ENCODE measurements at places on chromosomes 16 and 17. TPM values are rescaled to one million over a fixed set of nuclear protein-coding genes. Genes with fewer than 3 reads are reported as not detected.

- H3K4me1 ChIP-seq, result no peaks in the 10 kb centered on the region
- no peak overlapping the region for H3K27ac ChIP-seq
- H3K36me3 ChIP-seq, result no peaks in the 10 kb centered on the region
- H3K4me3 ChIP-seq, result no peak overlapping the region
Observed at GRCh38 chr16:80085606-80086005, 455.2 kb upstream of the DYNLRB2 start.

DNA sequence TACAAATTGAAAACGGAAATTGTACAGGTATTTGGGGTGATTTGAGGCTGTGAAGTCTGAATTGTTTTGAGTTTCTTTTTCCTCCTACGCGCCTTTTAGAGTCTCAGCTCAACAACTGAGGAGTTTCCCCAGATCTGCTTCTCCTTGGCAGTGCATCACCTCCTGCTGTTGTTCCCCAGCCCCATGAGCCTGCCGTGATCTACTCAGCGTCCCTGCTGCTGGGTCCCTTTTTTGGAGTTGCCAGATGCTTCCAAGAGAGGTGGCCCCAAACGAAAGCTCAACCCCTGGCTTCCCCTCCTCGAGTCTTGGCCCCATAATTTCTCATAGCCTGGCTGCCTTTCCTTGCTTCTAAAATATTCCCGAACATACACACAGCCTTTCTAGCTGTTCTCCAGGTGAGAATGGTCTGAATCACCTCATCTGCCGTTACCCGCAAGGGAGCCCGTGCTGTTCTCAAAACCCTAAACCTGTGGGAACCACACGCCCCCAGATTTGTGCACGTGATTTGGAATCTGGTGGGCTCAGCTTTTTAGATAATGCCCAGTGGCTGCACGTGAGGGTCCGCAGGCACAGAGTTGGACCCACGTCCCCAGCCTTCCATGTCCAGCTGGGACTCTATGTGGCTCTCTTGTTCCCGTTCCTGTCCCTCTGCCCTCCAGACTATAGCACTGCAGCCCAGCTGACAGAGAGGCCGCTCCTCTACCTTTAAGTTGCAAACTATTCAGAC, 179.1 kb upstream of the CHMP6 start:
- H3K36me3 ChIP-seq, result peaks cover 24% of the 10 kb centered on the region
- peaks cover 33% of the 10 kb centered on the region for H3K4me1 ChIP-seq
- DNase-seq, result no peak
- H3K27me3 ChIP-seq, result no peaks in the 10 kb centered on the region
- no peak overlapping the region for H3K27ac ChIP-seq
- H3K4me3 ChIP-seq, result no peak overlapping the region

- no peak for DNase-seq
- no peaks in the 10 kb centered on the region for H3K27me3 ChIP-seq
Observed at GRCh38 chr16:75660321-75660720, 12.7 kb downstream of the TERF2IP start.

- H3K27me3 ChIP-seq, result no peaks in the 10 kb centered on the region
- no peaks in the 10 kb centered on the region for H3K36me3 ChIP-seq
- H3K4me3 ChIP-seq, result no peak overlapping the region
- DNase-seq, result no peak
Observed at GRCh38 chr17:66345264-66345663, 42.9 kb downstream of the PRKCA start.

- no peaks in the 10 kb centered on the region for H3K4me1 ChIP-seq
- no peak for DNase-seq
- no peaks in the 10 kb centered on the region for H3K27me3 ChIP-seq
- H3K4me3 ChIP-seq, result no peak overlapping the region
- no peak overlapping the region for H3K27ac ChIP-seq
- H3K36me3 ChIP-seq, result peaks cover 80% of the 10 kb centered on the region
Observed at GRCh38 chr16:69932691-69933392, 18.3 kb upstream of the CLEC18A start.

- no peaks in the 10 kb centered on the region for H3K36me3 ChIP-seq
- H3K27me3 ChIP-seq, result no peaks in the 10 kb centered on the region
- no peak for DNase-seq
- H3K27ac ChIP-seq, result no peak overlapping the region
Observed at GRCh38 chr16:53511403-53512280, 8.6 kb upstream of the AKTIP start.

DNA sequence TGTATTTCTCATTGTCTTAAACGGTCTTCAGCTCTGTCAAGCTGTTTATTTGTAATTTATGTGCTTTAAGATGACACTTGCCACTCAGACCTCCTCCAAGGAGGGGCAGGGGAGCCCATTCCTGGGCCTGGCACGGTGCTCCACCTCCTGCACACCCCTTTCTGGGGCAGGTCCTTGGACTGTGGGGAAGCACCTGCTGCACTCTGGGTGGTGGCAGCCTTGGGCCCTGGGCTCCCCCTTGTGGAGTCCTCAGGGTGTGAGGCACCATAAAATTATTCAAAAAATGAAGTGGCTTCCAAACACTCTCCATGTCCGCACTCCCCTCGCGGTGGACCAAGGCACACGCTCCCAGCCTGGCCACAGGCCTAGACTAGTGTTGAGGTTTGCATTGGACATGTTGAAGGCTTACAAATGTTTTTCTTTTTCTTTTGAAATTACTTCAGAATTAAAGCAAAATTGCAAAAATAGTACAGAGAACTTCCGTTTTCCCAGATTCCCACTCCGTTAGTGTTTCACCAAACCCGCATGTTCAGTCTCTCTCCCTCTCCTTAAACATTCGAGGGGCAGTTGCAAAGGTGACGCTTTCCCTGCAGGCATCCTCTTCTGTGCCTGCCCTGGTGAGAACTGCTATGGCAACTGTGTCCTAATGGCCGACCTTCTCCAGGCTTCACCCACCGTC, 32.4 kb downstream of the FOXK2 start:
- H3K4me1 ChIP-seq, result peaks cover 49% of the 10 kb centered on the region
- no peak overlapping the region for H3K4me3 ChIP-seq
- H3K36me3 ChIP-seq, result no peaks in the 10 kb centered on the region
- H3K27me3 ChIP-seq, result no peaks in the 10 kb centered on the region
- DNase-seq, result peak; percentile 71
- no peak overlapping the region for H3K27ac ChIP-seq

DNA sequence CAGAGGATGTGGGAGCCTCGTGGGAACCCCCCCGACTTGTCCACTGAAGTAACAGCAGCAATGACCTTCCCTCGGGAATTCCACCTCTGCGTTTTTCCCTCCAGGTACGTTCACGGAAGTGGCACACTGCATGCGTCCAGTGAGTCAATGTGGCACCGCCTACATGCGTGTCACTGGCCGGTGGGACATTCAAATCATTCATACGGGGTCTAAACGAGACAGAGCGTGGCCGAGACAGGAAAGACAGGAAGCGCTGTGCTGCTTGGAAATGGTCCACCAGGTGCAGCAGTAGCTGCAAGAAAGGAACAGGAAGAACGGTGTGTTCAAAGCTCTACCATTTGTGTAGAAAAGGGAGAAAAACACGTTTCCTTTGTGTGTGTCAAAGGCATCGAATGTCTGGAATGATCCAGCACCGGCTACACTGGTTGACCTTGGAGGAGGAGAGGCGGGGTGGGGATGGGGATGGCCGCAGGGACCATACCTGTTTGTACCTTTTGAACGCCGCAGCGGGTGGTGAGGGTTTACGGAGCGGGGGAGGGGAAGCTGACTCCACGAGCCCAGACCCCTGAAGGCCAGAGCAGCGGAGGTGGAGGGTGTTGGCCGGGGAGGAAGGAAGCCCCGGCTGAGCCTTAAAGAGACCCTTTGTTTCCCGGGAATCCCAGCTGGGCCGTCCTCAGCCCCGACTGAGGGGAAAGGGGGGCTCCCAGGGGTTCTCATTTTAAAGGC, 1.7 kb upstream of the PGAP6 start:
- no peaks in the 10 kb centered on the region for H3K36me3 ChIP-seq
- H3K27me3 ChIP-seq, result no peaks in the 10 kb centered on the region
- peak; percentile 56 for DNase-seq
- H3K4me1 ChIP-seq, result peaks cover 33% of the 10 kb centered on the region
- H3K4me3 ChIP-seq, result peak overlapping the region; percentile 89

DNA sequence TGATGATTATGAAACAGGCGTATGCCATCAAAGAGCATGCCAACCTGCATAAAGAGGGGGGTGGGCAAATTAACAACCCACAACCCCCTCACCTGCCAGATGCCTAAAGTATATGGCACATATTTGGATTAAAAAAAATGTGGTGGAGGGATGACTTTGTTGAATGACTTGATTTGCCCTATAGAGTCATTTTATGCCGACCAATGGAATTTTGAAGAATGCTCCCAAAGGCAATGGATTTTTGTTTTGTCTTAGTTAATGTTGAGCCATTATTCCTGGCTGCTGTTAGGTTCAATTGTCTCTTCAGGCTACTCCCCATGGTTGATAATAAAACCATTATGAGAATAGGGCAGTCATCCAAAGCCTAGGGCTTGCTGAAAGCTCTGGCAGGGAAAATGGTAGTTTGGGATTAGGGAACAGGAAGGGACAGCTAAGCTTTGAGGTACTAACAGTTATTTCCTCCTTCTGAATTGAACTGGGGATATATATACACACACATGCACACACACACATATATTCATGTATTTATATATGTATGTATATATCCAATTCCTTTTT, 5.8 kb upstream of the CHCT1 start:
- H3K4me3 ChIP-seq, result no peak overlapping the region
- no peaks in the 10 kb centered on the region for H3K27me3 ChIP-seq
- no peak for DNase-seq
- no peak overlapping the region for H3K27ac ChIP-seq
- H3K36me3 ChIP-seq, result no peaks in the 10 kb centered on the region
- H3K4me1 ChIP-seq, result peaks cover 5% of the 10 kb centered on the region

GRCh38 chr16:6362321-6362720, 970.3 kb upstream of the RBFOX1 start:
- no peaks in the 10 kb centered on the region for H3K36me3 ChIP-seq
- no peak for DNase-seq
- no peak overlapping the region for H3K27ac ChIP-seq
- no peaks in the 10 kb centered on the region for H3K27me3 ChIP-seq

DNA sequence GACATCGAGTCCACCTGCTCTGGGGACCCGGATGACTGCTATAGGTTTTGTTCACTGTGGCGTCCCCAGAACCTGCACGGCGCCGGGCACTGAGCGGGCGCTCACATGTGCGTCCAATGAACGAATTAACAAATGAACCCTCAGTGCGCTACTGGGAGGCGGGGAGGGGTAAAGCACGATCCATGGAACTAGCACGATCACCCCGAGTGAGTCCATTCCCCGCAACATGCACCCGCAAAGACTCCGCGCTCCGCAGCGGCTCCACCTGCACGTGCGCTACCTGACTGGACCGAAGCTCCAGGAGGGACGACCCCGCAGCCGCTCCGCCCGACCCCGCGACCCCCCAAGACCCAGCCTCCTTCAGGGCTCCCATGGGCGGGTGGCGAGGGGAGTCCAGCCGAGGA, 491 bp downstream of the TRAP1 start:
- peak overlapping the region; percentile 91 for H3K4me3 ChIP-seq
- peaks cover 20% of the 10 kb centered on the region for H3K4me1 ChIP-seq
- peaks cover 14% of the 10 kb centered on the region for H3K36me3 ChIP-seq

GRCh38 chr16:70685061-70685937, 554 bp downstream of the MTSS2 start:
- H3K4me3 ChIP-seq, result no peak overlapping the region
- H3K27me3 ChIP-seq, result peaks cover 4% of the 10 kb centered on the region
- peaks cover 8% of the 10 kb centered on the region for H3K36me3 ChIP-seq
- peaks cover 9% of the 10 kb centered on the region for H3K4me1 ChIP-seq

GRCh38 chr17:68053231-68054013, 17.9 kb downstream of the KPNA2 start:
- no peaks in the 10 kb centered on the region for H3K27me3 ChIP-seq
- no peaks in the 10 kb centered on the region for H3K36me3 ChIP-seq
- no peak overlapping the region for H3K4me3 ChIP-seq
- H3K27ac ChIP-seq, result no peak overlapping the region

DNA sequence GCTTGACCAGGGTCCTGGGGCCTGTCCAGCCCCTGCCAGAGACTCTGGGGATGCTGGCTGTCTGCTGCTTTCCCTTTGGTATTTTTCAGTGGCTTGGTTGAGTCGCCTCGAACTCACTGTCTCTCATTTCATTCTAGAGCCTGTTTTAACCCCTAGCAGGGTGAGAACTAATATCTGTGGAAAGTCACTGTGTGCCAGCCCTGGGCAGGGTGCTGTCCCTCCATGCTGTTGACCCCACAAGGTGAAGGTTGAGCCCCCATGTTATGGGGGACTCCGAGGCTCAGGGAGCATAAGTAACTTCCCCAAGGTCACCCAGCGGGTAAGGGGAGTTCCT, 33.0 kb downstream of the DCAKD start:
- peak overlapping the region; percentile 85 for H3K4me3 ChIP-seq
- H3K4me1 ChIP-seq, result peaks cover 32% of the 10 kb centered on the region
- peaks cover 42% of the 10 kb centered on the region for H3K27me3 ChIP-seq

GRCh38 chr17:30950189-30950588, 20.6 kb upstream of the RNF135 start:
- DNase-seq, result no peak
- H3K36me3 ChIP-seq, result peaks cover 9% of the 10 kb centered on the region
- no peak overlapping the region for H3K27ac ChIP-seq
- no peak overlapping the region for H3K4me3 ChIP-seq
- no peaks in the 10 kb centered on the region for H3K27me3 ChIP-seq

GRCh38 chr16:62475573-62475972, 439.3 kb upstream of the CDH8 start:
- H3K36me3 ChIP-seq, result no peaks in the 10 kb centered on the region
- H3K27me3 ChIP-seq, result no peaks in the 10 kb centered on the region
- H3K4me1 ChIP-seq, result no peaks in the 10 kb centered on the region
- no peak overlapping the region for H3K4me3 ChIP-seq
- DNase-seq, result no peak
- no peak overlapping the region for H3K27ac ChIP-seq

GRCh38 chr17:68349157-68349556, 57.9 kb downstream of the ARSG start:
- no peak overlapping the region for H3K27ac ChIP-seq
- H3K27me3 ChIP-seq, result peaks cover 4% of the 10 kb centered on the region
- H3K36me3 ChIP-seq, result peaks cover 3% of the 10 kb centered on the region
- H3K4me3 ChIP-seq, result no peak overlapping the region

DNA sequence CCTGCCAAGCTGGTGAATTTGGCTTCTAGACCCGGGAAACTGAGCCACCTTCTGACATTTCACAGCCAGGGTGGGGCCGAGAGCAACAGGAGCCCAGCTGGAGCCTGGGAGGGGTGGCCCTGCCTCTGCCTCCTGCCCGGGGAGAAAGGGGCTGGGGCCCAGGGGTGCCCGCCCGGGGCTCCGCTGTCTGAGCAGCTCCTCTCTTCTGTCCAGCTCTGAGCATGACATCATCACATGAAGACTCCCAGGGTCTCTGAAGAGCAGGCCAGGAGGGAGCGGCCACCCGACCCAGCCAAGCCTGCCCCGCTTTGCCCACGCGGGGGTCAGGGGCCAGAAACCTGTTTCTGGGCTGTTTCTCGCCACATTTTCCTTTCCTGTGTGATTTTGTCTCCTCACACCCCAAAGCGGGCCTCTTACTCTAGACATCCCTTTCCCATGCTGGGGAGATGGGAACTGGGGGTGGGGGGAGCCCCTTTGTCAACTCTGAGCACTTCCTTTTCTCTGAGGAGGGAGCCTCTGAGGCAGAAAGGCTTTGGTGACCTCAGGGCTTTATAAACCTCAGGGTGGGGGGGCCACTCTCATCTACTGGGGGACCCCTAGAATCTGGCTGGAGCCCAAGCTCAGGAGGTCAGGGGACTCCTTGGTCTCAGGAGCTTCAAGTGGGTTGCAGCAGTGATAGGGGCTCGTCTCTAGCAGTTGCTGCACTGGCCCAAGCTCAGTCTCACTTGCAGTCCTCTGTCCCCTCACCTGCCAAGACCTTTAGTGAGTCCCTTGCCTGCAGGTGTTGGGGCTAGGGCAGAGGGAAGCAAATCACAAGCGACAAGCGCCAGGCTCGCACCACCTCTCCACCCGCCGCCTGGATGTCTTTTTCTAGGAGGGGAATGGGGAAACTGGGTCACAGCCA, 7.6 kb downstream of the UBALD2 start:
- DNase-seq, result no peak
- H3K27ac ChIP-seq, result peak overlapping the region; percentile 94
- peak overlapping the region; percentile 70 for H3K4me3 ChIP-seq
- peaks cover 23% of the 10 kb centered on the region for H3K36me3 ChIP-seq

CTRB1 gene
- not detected for total RNA-seq

ZNF668 gene
- 10.1 TPM for total RNA-seq

TRPV3 gene
- total RNA-seq, result 6.6 TPM

MYADML2 gene
- total RNA-seq, result not detected

All from activated B cell treated with CpG ODN at 0.5 μM for 24 hours (primary cell).